ENCODE measurements at places on chromosomes 1 and 21.

GRCh38 chr1:156504438-156504813, 3.9 kb upstream of the MEF2D start:
- DNase-seq: no peak

DNA sequence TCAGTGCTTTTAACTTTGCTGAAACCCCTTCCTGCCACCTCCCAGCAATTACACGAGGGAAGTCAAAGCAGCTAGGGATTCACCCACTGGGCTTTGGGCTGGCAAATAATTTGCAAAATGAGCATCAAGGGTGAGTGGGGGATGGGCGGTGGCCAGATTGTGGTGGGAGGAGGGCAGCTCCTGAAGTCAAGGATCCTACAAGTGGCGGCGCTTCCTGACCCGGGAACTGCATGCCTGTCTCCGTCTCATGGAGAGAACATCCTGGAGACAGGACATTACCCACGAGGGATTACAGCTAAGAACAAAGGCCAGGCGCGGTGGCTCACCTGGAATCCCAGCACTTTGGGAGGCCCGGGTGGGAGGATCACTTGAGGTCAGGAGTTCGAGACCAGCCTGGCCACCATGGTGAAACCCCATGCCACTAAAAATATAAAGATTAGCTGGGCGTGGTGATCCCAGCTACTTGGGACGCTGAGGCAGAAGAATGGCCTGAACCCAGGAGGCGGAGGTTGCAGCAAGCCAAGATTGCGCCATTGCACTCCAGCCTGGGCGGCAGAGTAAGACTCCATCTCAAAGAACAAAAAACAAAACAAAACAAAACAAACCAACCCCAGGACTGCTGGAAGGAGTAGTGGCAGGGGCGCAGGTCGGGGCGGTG, 12.9 kb downstream of the TTC34 start:
- no peak for DNase-seq

GRCh38 chr1:174399211-174399610, 48.6 kb upstream of the GPR52 start:
- DNase-seq: no peak

- DNase-seq: no peak
Observed at GRCh38 chr1:3363023-3363422, 91.4 kb upstream of the ARHGEF16 start.

DNA sequence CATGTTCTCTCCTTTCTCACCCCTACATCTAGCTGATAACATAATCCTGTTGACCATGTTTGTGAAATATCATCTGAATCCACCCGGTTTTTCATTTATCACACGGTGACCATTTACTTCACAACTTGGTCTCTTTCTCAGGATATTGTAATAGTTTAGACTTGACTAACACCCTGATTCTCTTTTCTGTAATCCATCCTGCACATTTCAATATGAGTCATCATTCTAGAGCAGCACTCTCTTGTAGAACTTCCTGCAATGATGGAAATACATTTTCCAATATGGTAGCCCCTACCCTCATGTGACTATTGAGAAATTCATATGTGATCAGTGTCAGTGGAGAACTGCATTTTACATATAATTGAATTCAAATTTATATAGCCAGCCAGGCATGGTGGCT, 2.3 kb upstream of the JAM2 start:
- no peak for DNase-seq

- no peak for DNase-seq
Observed at GRCh38 chr1:187409341-187409740, 580.6 kb downstream of the PLA2G4A start.

DNA sequence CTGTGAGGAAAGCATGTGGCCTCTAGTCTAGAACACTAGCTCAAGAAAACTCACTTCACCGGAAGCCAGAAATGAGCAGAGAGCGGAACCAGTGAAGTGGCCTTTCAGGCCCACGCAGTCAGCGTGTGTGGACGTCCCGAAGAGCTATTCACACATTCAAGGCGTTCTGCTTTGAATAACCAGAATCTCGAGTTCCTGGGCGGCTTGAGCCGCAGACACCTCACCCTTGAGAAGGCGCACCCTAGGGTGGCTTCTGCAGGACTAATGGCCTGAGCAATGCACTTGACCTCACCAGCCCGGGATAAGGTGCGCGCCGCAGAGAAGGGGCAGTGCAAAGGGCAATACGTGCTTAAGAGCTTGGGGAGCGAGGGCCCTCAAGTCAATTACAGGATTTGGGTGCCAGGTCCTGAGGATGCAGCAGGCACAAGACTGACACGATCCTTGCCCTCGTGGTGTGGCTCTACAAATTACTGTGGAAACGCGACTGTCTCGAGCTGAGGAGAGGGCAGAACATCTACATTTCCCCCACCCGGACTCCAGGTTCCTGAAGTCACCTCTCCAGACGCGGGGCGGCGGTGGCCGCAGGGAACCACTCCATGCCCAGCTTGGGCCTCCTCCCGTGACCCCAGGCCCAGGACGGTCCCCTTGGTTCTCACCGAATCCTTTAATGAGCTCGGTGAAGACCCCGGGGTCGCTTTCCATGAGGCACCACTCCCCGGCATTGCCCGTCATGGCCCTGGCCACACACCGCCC, 455 bp downstream of the UCHL5 start:
- peak; percentile 60 for DNase-seq

- no peak for DNase-seq
Observed at GRCh38 chr1:77889671-77890070, 1.2 kb downstream of the NEXN start.

- DNase-seq: no peak
Observed at GRCh38 chr1:14392161-14392858, 206.2 kb upstream of the KAZN start.

- DNase-seq: no peak
Observed at GRCh38 chr1:230268371-230269170, 157.6 kb downstream of the PGBD5 start.

DNA sequence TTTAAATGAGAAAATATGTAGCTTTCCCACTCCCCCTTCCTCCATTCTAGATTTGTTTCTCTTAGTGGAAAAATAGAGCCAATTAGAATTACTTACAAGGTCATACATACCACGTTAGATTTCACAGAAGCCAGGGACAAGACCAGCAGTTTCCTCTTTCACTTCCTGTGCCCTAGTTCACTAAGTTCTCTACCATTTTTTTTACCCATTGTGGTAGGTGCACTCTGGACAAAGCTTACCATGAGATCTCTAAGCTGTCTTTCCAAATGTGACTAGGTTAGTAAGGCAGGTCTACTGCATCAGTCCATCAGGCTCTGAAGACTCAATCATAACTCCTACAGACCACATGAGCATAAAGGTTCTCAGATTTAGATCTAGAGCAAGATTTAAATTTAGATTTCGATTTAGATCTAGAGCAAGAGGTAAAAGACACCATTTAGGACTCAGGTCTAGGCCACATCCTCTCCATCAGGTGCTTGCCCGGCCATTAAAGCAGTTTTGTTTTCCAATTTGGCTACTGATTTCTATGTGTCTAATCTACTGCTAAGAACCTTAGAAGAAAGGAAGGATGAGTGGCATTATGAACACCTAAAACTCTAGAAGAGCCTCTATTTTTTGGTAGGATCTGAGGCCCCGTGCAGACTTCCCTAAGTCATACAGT, 235.3 kb downstream of the FAF1 start:
- DNase-seq: no peak

- DNase-seq: no peak
Observed at GRCh38 chr1:87981810-87982209, 653.1 kb downstream of the LMO4 start.

- no peak for DNase-seq
Observed at GRCh38 chr1:66415281-66415680, 118.7 kb upstream of the SGIP1 start.

DNA sequence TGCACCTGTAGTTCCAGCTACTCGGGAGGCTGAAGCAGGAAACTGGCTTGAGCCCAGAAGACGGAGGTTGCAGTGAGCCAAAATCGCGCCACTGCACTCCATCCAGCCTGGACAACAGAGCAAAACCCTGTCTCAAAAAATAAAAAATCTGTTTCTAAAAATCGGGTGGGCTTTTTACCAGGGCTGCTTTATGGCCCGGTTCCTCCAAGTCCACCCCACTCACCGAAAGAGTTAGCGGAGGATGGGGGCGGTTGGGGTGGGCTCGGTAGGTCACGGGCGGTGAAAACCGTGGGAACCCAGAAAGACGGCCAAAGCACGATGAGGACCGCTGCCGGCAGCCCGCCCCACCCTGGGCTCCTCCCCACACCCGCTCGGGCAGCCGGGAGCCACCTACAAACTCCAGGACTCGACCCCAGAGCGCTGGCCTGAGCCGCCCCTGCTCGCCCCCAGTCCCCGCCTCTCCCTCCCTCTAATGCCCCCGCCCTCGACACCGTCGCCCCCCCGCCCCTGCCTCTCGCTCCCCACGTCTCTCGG, 846 bp upstream of the PER3 start:
- DNase-seq: peak; percentile 72

- DNase-seq: no peak
Observed at GRCh38 chr1:18452550-18452949, 28.2 kb upstream of the KLHDC7A start.

- DNase-seq: no peak
Observed at GRCh38 chr1:155650231-155650757, 38.3 kb downstream of the YY1AP1 start.

GRCh38 chr1:7975212-7975865, 13.8 kb downstream of the PARK7 start:
- DNase-seq: peak; percentile 70

- no peak for DNase-seq
Observed at GRCh38 chr1:153684892-153685291, 6.4 kb downstream of the NPR1 start.

GRCh38 chr1:232969799-232970198, 19.4 kb downstream of the NTPCR start:
- no peak for DNase-seq

DNA sequence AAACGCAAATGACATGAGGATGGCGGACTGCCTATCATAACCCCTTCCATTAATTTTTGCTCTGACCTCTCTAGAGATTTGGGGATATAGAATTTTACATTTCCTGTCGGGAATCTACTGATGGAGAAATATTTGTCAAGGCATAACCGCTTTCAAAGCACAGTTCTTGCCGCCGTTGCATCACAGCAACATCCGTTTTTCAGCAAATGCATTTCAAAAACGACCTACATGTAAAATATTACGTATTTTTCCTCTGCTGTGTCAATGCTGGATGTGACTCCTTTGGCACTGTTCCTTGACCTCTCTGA, 4.9 kb downstream of the MIER1 start:
- no peak for DNase-seq

DNA sequence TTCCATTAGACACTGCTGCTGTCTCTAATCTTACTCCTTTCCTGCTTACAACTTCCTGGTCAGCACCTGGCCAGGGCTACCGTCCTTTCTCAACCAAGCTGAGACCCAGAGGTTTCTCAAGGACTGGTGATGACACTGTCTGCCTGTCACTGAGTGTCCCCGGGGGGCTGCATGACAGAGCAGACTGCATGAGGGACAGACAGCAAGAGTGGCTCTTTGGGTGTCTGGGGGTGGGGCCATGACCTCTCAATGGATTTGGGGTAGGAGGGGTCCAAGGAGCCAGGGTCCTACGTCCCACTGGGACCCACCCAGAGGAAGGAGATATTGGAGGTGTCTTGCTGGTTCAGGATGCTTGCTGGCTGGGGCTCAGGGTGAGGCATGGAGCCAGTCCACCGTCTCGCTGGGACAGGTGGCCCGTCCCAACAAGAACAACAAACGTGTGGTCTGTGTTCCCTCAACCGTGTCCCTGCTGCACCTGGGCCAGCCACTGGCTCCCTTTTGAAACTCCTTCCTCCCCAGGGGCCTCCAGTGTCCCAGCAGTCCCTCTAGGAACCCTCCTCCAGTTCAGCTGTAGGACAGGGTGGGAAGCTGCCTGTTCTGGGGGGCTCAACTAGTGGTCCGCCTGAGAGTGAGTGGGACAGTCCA, 344.6 kb upstream of the AJAP1 start:
- no peak for DNase-seq

DNA sequence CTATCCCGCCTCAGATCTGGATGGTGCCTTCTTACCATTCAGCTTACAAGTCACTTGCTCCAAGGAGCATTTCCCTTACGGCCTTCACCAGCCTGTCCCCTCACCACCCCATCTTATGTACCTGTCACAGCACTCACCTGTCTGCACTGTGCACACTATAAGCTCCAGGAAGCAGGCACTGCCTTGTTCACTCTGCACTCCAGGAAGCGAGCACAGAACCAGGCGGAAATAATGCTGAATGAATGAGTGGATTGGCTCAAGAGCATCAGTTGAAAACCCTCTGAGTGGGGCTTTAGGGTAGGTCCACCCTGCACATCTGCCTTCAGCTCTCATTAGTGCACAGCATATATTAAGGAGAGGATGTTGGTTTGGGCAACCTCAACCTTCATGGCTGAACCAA, 8.9 kb upstream of the RYR2 start:
- no peak for DNase-seq

- no peak for DNase-seq
Observed at GRCh38 chr1:41291195-41291594, 49.1 kb upstream of the SCMH1 start.

DNA sequence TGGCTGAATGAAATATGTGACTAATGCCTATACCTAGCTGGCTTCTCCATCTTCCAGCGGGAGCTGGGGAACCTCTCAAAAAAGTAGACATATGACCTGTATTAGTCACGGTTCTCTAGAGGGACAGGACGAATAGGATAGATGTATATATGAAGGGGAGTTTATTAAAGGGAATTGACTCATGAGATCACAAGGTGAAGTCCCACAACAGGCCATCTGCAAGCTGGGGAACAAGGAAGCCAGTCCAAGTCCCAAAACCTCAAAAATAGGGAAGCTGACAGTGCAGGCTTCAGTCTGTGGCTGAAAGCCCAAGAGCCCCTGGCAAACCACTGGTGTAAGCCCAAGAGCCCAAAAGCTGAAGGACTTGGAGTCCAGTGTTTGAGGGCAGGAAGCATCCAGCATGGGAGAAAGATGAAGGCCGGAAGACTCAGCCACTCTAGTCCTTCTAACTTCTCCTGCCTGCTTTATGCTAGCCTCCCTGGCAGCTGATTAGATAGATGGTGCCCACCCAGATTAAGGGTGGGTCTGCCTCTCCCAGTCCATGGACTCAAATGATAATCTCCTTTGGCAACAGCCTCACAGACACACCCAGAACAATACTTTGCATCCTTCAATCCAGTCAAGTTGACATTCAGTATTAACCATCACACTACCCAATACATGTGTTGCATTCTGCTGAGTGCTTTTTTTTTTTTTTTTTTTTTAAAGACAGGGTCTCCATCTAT, 19.6 kb downstream of the OLIG1 start:
- no peak for DNase-seq

DNA sequence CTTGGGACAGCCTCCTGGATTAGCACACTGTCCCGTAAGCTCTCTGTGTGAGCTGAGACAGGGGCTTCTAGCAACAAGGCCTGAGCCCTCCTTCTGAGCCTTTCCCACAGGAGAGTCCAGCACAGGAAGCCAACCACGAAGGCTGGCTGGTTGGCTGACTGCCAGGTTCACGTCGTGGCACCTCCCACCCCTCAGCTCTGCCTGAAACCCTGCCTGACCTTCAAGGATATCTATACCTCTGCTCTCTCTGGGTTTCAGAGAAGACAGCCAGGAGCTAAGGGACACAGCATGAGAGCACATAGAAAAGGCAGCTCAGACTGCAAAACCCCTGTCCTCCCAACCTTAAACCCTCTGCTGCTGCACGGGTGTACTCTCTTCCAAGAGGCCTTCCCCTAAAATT, 13.9 kb downstream of the DLGAP3 start:
- no peak for DNase-seq

GRCh38 chr1:56709269-56709880, 64.3 kb downstream of the PRKAA2 start:
- DNase-seq: no peak
